NCI-H1417 treated with DMSO at 0.1 percent for 48 hours (cell line): ENCODE measurements at places on chromosomes 6 and 20.

DNA sequence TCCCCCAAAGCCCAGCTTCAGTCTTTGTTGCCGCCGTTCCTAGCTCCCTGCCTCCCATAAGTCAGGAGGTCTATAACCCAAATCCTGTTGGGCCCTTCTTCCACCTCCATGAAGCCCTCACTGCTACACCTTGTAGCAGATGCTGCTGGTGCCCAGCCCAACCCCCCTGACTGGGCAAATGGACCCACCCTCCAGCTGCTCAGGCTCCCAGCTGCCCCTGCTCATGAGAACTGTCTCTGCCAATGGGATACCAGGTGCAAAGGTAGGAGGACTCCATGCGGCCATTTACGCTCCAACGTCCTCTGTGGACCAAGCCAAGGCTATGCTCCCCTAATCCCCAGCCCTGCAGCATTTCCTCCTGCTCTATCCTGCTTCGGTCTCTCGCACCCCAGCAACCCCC lies 71.8 kb downstream of the JPH2 start:
- no peak for DNase-seq

DNA sequence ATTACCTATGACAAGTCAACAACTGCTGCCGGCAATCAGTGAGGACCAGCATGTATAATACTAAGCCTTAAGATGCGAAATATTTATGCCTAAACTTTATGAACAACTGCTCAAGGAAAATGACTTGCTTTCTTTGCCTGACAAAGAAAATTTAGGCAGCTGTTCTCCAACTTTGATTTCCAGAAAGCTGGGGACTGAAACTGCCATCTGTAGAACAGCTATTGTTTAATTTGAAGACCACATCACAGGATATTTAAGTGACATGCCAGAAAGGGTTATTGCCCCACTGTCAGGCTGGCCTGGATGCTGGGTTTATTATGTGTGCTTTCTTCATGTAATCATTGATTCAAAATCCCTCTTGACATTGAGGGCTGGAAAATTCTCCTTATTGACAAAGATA lies 153.9 kb upstream of the ENPP5 start:
- no peak for DNase-seq

- DNase-seq: no peak
Measured at GRCh38 chr20:21022925-21023324, 83.2 kb downstream of the LINC00237 start.

- DNase-seq: no peak
Measured at GRCh38 chr20:51356871-51357270, 185.6 kb downstream of the NFATC2 start.

GRCh38 chr6:106063448-106063850 lies 22.7 kb upstream of the PRDM1 start:
- no peak for DNase-seq
